ENCODE measurements at places on chromosomes 11 and 22.

DNA sequence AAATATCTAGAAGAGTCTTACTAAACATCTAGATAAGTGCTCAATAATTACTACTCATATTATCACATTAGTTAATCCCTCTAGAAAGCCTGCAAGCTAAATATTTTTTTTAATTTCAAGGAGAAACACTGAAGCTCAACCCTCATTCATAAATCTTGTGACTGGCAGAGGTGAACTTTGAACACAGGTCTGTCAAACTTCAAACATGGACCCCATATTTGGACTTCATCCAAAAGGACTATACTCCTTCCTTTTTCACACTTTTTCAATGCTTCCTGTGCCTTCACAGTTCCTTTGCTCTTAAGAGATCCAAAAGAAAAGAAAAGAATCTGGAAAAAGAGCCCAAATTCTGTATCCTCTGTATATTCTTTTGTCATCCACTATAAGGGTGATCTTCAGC lies 28.3 kb upstream of the OR9G4 start:
- DNase-seq: no peak

DNA sequence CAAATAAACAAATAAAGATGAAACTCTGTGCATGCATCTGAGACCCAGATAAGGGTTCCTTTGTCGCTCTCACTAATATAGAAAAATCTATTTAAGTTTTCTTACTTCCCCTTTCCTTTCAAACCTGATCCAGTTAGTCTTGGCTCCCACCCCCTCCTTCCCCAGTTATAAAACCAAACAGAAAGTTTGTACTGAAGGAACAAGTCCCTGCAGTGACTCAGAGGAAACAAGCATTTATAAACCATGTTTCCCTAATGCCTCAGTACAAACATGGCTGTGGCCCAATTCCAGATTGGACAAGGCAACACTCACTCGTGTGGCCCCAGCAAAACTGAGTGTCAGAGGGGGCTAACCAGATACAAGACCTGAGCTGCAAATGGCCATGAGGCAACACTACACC lies 65.5 kb upstream of the ARHGAP20 start:
- DNase-seq: no peak

DNA sequence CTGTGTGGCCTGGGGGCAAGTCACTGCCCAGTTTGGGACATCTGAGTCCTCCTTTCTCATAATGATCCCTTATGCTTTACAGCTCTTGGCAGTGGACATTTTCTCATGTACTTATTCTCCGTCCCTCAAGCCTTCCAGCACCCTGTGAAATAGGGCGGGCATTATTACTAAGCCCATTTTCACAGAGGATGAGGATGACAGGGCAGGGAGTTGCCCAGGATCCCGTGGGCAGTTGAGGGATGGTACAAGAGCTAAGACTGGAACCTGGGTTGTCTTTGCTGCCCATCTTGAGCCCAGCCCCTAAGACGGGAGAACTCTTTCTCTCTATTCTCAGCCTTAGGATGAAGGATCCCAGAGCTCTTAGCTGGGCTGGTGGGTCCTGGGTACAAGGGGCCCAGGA lies 11.2 kb downstream of the CD82 start:
- no peak for DNase-seq

- DNase-seq: no peak
Measured at GRCh38 chr11:69207165-69207889, 51.6 kb downstream of the SMIM38 start.

DNA sequence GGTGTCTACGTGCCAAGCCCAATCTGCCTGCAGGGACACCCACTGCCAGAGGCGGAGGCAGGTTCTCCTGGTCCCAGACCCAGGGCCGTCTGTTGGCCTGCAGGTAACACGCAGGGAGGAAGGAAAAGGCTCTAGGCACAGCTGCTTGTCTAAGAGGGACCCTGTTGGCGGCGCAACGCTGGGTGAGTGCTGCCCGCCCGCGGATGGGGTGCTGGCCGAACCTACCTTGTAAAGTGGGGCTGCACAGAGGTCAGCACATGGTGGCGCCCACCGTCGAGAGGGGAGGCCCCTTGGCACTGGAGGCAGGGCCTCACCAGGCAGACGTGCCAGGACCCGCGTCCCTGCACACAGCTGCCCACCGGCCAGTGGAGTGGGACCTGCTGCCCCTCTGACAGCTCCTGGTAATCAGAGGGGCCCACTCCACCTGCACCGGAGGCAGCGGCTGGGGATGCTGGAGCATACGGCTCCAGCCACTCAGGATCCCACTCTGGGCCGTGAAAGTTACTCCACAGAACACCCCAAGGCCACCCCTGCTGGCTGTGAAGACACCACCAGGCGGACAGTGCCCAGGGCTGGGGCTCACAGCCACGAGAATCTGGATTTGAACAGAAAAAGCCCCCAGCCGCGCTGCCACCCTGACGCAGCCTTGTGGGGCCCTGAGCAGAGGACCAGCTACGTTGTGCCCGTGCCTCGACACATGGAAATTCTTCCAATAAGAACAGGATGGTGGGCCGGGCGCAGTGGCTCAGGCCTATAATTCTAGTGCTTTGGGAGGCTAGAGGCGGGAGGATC lies 24.0 kb downstream of the TBX1 start:
- DNase-seq: no peak

All from foreskin melanocyte (primary cell).